ENCODE measurements at places on chromosomes 11 and 22.

DNA sequence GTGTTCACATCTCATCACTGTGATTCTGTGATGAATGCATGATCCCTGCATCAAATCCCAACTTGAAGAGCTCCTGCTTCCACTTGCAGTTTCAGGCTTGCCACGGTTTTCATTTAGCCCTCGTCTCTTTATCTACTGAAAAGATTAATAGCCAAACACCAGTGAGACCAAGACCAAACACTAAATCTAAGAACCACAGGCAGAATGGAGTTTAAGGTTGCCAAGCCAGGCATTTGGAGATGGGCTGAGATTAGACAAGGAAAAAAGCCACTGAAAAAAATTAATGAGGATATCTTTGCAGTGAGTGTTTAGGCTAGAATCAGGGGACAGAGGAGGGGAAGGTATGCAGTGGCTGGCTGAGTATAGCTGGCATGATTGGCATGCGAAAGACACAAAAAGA is 227.2 kb upstream of the BLID start:
- no peak for DNase-seq

DNA sequence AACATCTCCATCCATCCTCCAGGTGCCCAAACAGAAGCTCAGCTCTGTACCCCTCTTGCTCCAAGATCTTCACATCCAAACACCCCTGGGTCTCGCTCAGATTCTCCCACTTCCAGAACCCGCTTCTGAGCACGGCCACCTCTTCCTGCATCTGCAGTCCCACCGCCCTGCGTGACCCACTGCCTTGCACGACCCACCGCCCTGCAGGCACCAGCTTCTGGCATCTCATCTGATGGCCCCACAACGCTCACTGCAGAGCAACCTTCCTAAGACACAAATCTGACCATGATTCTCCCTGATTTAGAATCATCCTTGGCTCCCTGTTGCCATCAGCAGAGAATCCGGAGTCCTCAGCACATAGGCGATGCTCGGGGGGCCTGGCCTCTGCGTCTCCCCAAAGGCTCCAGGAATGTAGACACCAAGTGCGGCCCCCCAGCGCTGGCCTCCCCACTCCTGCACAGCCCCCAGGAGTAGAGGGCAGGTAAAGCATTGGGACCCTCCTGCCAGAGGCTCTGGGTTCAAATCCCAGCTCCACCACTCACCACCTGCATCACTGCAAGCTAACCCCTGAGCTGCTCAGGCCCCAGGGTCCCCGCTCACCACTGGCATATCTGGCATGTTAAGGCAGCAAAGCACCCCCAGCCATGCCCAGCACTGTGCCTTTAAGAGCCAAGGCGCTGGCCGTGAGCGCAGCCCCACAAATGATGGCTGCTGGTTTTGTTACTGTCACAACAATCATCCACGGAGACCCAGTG is 459.3 kb downstream of the BRD1 start:
- peak; percentile 42 for DNase-seq

- no peak for DNase-seq
Observed at GRCh38 chr22:30568137-30568805, 6.2 kb downstream of the GAL3ST1 start.

GRCh38 chr11:71212871-71213559 is 39.4 kb downstream of the SHANK2 start:
- DNase-seq = no peak

DNA sequence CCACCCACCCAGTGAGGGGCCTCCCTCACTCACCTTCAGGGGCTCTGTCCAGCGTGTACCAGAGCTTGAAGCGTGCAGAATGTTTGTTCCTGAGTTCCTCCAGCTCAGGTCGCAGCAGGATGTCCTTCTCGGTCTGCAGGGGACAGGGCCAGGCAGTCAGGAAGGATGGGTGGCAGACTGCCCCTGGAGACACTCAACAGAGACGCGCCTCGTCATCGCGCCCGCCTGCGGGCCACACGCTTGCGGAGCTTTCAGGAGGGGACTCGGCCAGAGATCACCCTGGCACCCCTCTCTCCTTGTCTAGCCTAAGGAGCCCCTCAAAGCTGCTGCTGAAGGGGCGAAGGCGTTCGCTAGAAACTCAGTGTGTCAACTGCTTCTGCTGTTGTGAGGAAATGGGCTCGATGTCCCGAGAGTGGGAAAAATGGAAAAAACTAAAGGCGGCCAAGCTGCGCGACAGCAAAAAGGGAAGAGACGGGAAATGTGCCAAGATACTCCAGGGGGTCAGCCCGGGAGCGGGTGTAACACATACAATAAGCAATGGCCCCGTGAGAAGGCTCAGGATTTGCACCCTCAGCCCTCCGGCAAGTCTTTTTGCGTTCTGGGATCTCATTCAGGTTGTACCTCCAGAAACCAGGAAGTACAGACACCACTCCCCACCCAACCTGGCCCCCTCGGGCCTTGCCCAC is 9.2 kb upstream of the POLDIP3 start:
- DNase-seq = no peak

DNA sequence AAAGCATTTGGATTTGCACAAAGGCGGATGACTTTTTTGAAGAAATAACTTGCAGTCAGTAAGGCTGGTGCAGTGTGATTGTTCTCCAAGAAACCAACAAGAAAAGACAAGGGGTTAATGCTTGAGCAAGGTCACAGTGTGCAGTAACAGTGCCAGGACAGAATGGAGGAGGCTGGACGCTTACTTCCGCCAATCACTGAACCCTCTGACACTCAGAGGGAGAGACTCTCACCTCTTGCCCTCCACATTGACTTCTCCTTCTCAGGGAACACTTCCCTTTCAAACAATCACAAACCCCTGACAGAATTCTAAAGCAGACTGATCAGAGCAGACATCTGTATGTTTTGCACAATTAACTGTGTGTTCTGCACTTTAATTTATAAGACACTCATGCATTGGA is 228.4 kb downstream of the BLID start:
- DNase-seq = no peak

Data from right atrium auricular region (tissue), 2 donors.